ENCODE measurements at places on chromosomes 4 and X.

DNA sequence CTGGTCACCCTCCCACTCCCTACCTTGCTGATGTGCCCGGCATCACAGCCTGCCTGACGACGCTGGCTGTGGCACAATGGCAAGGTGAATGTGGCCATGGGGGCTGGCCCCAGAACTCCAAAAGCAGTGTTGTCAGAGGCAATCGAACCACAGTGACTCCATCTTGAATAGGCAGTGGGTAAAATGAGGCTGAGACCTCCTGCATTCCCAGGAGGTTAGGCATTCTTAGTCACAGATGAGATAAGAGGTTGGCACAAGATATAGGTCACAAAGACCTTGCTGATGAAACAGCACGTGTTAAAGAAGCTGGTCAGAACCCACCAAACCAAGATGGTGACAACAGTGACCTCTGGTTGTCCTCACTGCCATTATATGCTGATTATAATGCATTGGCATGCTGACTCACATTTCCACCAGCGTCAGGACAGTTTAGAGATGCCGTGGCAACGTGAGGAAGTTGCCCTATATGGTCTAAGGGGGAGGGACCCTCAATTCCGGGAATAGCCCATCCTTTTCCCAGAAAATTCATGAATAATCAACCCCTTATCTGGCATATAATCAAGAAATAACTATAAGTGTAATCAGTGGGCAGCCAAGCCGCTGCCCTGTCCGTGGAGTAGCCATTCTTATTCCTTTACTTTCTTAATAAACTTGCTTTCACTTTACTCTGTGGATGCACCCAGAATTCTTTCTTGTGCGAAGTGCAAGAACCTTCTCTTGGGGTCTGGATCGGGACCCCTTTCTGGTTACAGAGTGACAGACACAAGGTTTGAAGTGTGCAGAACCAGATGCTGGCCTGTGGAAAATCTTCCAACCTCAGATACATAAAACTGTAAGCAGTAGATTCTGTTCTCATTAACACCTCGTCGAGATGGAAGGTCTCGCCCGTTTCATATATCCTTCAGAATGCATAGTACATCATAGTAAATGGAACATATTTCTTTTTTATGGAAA lies 26.8 kb upstream of the CLDN24 start:
- DNase-seq, result peak; percentile 26

GRCh38 chr4:106344647-106344970 lies 24.0 kb downstream of the GIMD1 start:
- DNase-seq, result peak; percentile 93

GRCh38 chr4:156974264-156974663 lies 2.7 kb upstream of the PDGFC start:
- no peak for DNase-seq

GRCh38 chr4:118850488-118851173 lies 14.7 kb upstream of the SEC24D start:
- DNase-seq, result no peak

GRCh38 chr4:177251237-177251636 lies 58.4 kb upstream of the NEIL3 start:
- no peak for DNase-seq

DNA sequence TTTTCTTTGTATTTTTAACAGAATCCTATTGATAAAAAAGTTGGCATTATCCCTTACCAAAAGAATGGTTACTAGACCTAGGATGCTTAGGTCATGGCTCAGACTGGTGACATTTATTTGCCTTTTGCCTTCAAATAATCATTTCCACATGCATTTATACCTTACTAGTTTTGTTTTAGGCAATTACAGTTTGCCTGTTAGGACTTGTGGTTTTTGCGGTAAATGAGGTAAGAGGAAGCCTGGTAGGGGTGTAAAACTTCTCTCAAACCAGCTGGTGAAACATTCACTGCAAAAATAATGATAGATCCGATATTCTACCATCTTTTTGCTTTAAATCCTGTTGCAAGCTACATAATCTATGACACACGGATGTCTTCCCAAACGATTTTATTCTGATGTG lies 12.1 kb downstream of the LAMP2 start:
- DNase-seq, result no peak

- no peak for DNase-seq
Observed at GRCh38 chr4:29966386-29966785, 753.8 kb upstream of the PCDH7 start.

- DNase-seq, result no peak
Observed at GRCh38 chr4:69658133-69658532, 5.1 kb upstream of the UGT2A1 start.

DNA sequence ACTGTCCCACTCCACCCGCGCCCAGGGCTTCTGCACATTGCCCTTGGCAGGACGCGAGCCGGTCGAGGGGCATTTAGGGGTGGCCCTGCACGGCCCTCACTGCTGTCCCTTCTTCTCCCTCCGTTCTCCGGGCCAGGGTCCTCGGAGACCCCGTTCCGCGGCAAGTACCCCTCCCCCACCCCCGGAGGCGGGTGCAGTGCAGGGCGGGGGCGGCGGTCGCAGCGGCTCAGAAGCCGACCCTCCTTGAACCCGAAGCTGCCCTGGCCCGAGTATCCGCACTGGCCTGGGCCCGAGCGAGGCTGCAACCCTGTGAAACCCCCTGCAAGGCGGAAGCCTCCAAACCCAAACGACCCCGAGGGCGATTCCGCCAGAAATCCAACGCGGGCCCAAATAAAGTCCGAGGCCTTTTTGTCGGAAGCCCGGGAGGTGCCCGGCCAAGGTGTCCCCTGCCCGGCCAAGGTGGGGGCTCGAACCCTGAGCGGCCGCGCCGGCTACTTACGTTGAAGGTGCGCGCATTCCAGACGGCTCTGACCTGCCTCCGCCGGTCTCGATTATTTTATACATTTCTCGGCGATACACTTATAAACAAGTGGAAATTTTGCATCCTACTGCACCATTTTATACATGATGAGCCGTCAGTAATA lies 53.1 kb upstream of the TMEM33 start:
- DNase-seq, result no peak

DNA sequence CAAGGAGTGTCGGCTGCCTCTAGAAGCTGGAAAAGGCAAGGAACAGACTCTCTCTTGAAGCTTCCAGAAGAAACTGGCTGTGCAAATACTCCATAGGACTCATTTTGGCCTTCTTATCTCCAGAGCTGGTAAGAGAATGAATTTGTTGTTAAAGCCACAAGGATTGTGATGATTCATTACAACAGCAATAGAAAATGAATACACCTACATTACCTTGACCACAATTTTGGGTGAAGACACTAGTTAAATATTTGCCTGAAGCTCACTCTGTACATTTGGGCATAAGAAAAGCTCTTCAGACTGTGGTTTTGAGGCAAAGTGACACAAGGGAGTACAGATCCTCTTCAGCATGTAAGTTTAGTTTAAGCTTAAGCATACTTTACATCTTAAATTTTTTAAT lies 134.5 kb upstream of the TLL1 start:
- DNase-seq, result peak; percentile 65

GRCh38 chr4:8307714-8308113 lies 38.2 kb downstream of the HTRA3 start:
- DNase-seq, result no peak

- no peak for DNase-seq
Observed at GRCh38 chrX:153642655-153643430, 4.2 kb upstream of the DUSP9 start.

GRCh38 chr4:7828793-7829301 lies 110.8 kb downstream of the AFAP1 start:
- no peak for DNase-seq

DNA sequence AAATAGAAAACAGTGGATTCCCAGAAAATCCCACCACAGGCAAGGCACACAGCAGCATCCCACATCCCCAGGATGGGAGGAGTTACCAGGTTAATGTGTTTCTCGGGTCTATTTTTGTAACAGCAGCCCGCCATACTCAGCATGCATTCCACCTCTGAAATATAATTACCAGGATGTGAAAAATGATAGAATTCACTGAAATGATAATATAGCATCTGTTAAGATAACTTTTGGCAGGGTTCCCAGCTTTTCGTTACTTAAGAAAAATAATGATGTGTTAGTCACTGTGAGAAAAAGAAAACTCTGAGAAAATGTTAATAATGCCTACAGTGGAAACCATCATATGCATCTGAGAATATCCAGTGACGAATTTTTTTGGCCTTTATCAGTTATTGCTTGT lies 87.1 kb downstream of the VCX2 start:
- DNase-seq, result peak; percentile 76

GRCh38 chrX:84186603-84187532 lies 1.1 kb downstream of the RPS6KA6 start:
- no peak for DNase-seq

GRCh38 chrX:72492499-72492898 lies 80.1 kb downstream of the HDAC8 start:
- DNase-seq, result no peak

GRCh38 chrX:1380672-1381233 lies 11.2 kb downstream of the SLC25A6 start:
- no peak for DNase-seq

DNA sequence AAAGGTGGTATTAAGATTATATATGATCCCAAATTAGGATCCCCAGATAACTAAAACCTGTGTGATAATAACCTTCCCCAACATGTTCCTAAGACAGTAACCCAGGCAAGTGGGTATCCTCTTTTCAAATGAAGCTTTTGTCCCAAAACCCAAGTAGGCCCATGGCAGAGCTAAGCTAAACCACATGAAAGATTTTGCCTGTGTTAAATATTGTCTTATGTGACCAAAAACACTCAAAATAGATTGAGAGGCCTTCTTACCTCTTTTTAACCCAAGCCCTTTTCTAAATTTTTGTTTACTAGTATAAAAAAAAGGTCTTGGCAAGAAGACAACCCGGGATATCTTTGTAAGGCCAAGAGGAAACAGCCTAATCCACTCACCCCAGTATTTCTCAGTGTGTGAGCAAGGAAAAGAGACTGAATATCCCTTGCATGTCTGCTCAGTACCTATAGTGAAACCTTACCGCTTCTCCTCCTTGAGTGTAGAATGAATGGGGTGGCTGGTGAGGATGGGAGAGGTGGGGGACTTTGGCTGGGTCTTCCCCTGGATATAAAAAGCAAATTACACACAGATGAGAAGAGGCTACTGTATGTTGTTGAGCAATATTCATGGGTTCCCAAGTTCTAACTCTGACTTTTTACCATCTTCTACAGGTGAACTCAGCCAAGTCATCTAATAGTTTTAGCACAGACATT lies 188.8 kb upstream of the BMP3 start:
- no peak for DNase-seq

- DNase-seq, result no peak
Observed at GRCh38 chr4:178081896-178082295, 639.7 kb upstream of the AGA start.

DNA sequence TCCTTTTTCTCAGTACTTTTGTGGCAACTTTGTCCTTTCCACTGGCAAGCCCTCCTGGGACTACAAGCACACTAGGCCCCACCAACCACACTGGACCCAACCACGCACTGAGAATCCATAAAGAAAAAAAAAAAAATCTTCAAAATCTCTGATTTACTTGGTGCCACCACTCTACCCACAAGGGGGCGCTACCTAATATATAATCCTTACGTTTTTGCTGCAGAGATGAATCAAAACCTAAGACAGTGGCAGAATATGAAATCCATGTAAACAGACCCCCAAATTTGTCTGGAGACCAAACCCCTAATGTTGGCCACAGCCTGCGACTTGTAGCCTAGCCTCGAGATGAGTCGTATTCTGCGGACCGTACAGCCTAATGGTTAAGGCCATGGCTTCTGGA lies 63.5 kb upstream of the ARHGAP36 start:
- no peak for DNase-seq

DNA sequence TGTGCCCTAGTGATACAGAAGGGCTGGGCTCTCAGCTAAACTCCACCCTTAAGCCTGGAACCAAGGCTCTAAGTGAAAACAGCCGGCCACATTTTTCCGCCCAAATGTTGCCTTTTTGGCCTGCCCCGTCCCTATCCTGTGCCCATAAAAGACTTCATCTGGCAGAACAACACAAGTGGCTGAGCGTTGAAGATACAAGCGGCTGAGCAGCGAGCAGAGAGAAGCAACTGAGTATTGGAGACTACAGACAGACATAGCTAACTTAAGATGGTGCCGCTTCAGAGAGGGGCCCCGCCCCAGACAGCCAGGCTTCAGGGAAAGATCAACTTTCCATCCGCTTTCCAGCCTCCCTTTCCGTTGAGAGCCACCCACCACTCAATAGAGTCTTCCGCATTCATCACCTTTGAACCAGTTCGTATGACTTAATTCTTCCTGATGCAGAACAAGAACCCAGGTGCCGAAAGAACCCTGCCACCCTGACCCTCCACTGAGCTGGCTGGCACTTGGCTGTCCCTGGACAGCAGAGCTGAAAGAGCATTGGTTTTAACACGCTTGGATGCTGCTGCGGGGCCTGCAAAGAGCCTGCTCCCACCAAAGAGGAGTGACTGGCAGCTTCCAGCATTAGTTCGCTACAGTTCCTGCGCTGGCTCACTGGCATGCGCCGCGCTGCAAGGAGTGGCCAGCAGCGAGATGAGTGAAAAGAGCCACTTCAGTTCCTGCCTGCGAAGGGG lies 853.2 kb upstream of the INTU start:
- DNase-seq, result no peak

DNA sequence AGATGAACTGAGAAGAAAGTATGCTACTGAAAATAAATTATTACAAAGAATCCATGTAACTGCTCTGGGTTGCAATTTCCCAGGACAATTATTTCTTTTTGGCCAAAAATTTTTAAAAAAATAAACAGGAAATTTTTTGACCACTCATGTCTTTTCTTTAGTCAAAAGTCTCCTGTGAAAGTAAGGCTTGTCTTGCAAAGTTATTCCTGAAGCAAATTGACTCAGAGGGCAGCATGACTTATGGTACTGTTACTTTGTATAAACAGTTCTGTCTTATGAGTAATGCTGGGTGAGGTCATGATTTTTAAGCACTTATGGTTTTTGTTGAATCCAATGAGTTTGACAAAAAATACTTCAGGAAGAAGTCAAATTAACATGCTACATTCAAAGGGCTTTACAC lies 292.8 kb upstream of the ARSJ start:
- peak; percentile 74 for DNase-seq

DNA sequence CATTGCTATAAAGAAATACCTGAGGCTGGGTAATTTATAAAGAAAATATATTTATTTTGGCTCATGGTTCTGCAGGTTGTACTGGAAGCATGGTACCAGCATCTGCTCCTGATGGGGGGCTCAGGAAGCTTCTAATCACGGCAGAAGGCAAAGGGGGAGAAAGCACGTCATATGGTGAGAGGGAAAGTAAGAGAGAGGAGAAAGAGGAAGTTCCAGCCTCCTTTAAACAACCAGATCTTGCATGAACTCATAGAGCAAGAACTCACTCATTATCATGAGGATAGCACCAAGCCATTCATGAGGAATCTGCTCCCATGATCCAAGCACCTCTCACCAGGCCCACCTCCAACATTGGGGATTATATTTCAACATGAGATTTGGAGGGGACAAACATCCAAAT lies 125.0 kb upstream of the GRPR start:
- DNase-seq, result no peak
